HCT116 (cell line): ENCODE measurements at places on chromosomes 7 and 10. TPM values are rescaled to one million over a fixed set of nuclear protein-coding genes. Genes with fewer than 3 reads are reported as not detected.

The TBXAS1 gene
- 1.4 TPM for total RNA-seq

The FAM237B gene
- total RNA-seq = not detected

The MACROH2A2 gene
- total RNA-seq = 41.4 TPM

The CYP2C18 gene
- 0.17 TPM for total RNA-seq

The LEP gene
- total RNA-seq = not detected

The WNT2 gene
- total RNA-seq = 0.12 TPM

The BBIP1 gene
- total RNA-seq = 38.9 TPM

The GBX1 gene
- total RNA-seq = 0.86 TPM

The GIMAP1 gene
- 0.10 TPM for total RNA-seq

The GPR146 gene
- 2.4 TPM for total RNA-seq

The NKX1-2 gene
- 3.4 TPM for total RNA-seq

The GATA3 gene
- total RNA-seq = 2.7 TPM

DNA sequence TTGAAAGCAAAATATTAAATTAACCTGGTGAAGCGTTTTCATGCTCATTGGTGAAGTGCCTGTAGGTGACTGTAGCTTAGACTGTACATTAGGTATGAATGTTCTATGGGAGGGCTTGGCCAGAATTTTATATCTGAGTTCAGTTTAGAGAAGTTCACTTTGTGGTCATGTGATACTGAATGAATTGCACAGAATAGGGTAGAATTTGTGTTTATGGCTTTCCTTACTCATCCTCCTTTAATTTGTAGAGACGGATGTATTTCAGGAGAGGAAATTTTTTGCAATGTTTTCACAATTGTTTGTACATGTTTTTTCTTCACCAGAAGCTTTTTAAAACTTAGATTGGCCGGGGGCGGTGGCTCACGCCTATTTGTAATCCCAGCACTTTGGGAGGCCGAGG, 32.3 kb downstream of the REEP3 start:
- peak overlapping the region; percentile 84 for H3K27ac ChIP-seq
- H3K4me3 ChIP-seq = peak overlapping the region; percentile 34
- H3K4me1 ChIP-seq = peaks cover 62% of the 10 kb centered on the region
- H3K36me3 ChIP-seq = no peaks in the 10 kb centered on the region
- peak; percentile 23 for DNase-seq

GRCh38 chr7:30706908-30707307, 24.7 kb upstream of the CRHR2 start:
- H3K4me3 ChIP-seq = no peak overlapping the region
- no peaks in the 10 kb centered on the region for H3K4me1 ChIP-seq
- H3K36me3 ChIP-seq = no peaks in the 10 kb centered on the region
- H3K27me3 ChIP-seq = peaks cover under 1% of the 10 kb centered on the region; the same call in 1 of the 2 replicates

- no peaks in the 10 kb centered on the region for H3K36me3 ChIP-seq
- H3K27me3 ChIP-seq = no peaks in the 10 kb centered on the region
- H3K4me3 ChIP-seq = no peak overlapping the region
- H3K4me1 ChIP-seq = peaks cover 31% of the 10 kb centered on the region
- DNase-seq = no peak
- H3K27ac ChIP-seq = no peak overlapping the region
Measured at GRCh38 chr10:132443605-132443982, 46.6 kb downstream of the PWWP2B start.

DNA sequence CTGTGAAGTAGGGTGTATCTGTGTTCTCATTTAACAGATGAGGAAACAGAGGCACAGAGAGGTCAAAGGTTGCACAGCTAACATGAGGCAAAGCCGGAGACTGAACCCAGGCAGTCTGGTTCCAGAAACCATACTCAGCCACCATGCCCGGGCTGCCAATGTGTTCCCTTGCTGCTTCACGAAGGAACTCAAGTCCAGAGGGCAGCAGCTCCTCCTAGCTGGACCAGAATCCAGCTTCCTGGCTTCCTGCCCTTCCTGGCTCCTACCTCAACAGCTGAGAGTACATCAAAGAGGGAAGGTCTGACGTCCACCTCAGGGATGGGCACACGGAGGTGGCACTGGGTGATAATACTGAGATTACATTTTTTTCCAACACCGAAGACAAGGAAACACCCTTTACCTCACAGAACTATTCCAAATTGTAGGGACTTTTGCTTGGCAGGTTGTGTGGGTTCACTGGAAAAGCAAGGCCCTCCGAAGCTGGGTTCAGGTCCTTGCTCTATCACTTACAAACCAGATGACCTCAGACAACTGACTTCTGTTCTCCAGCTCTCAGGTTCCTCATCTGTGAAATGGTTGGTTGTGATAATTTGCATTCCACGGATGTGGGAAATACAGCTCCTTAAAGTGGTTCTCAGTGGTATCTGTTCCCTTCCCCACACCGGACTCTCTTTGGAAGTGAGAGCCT, 154.1 kb upstream of the ZMIZ1 start:
- no peaks in the 10 kb centered on the region for H3K27me3 ChIP-seq
- H3K27ac ChIP-seq = no peak overlapping the region
- DNase-seq = no peak

GRCh38 chr7:92042056-92042737, 92.1 kb downstream of the CYP51A1 start:
- H3K4me1 ChIP-seq = no peaks in the 10 kb centered on the region
- no peak for DNase-seq
- H3K36me3 ChIP-seq = no peaks in the 10 kb centered on the region; the same call in 1 of the 2 replicates
- H3K27ac ChIP-seq = no peak overlapping the region

- peaks cover 16% of the 10 kb centered on the region for H3K4me1 ChIP-seq
- no peaks in the 10 kb centered on the region for H3K27me3 ChIP-seq
- no peak overlapping the region for H3K27ac ChIP-seq
- no peak overlapping the region for H3K4me3 ChIP-seq
- DNase-seq = no peak
- H3K36me3 ChIP-seq = no peaks in the 10 kb centered on the region
Measured at GRCh38 chr10:69845574-69846292, 44.0 kb downstream of the COL13A1 start.

GRCh38 chr10:8588135-8588534, 533.6 kb downstream of the GATA3 start:
- no peaks in the 10 kb centered on the region for H3K4me1 ChIP-seq
- DNase-seq = no peak
- no peaks in the 10 kb centered on the region for H3K36me3 ChIP-seq
- H3K27ac ChIP-seq = no peak overlapping the region
- no peak overlapping the region for H3K4me3 ChIP-seq

DNA sequence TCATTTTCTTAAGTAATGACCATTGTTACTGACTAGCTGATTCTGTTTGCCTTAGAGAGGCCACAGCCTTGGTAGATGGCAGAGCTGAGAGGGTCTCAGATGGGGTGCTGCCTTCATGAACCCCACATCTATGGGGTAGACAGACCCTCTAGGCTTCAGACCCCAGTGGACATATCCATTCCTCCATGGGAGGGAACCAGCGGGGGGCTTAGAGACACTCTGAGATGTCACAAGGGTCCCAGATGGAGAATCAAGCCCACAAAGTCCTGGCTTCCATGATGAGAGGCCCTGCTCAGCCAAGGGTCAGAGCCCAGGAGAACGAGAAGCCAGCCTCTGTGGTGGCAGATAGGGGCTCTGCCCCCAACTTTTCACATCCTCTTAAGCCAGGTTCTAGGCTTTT, 408.6 kb downstream of the TCERG1L start:
- no peak for DNase-seq
- H3K27ac ChIP-seq = no peak overlapping the region
- no peaks in the 10 kb centered on the region for H3K36me3 ChIP-seq
- no peaks in the 10 kb centered on the region for H3K4me1 ChIP-seq

DNA sequence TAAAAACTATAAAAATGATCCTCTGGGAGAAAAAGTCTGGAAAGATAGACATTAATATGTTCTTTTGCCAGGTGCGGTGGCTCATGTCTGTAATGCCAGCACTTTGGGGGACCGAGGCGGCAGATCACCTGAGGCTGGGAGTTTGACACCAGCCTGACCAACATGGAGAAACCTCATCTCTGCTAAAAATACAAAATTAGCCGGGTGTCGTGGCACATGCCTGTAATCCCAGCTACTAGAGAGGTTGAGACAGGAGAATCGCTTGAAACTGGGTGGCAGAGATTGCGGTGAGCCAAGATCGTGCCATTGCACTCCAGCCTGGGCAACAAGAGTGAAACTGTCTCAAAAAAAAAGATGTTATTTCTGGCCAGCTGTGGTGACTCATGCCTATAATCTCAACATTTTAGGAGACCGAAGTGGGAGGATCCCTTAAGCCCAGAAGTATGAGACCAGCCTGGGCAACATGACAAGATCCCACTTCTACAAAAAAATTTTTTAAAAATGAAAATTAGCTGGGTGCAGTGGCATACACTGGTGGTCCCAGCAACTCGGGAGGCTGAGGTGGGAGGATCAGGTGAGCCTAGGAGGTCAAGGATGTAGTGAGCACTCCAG, 101.9 kb upstream of the LRRN3 start:
- no peaks in the 10 kb centered on the region for H3K4me1 ChIP-seq
- H3K4me3 ChIP-seq = no peak overlapping the region
- H3K27ac ChIP-seq = no peak overlapping the region
- H3K27me3 ChIP-seq = no peaks in the 10 kb centered on the region

DNA sequence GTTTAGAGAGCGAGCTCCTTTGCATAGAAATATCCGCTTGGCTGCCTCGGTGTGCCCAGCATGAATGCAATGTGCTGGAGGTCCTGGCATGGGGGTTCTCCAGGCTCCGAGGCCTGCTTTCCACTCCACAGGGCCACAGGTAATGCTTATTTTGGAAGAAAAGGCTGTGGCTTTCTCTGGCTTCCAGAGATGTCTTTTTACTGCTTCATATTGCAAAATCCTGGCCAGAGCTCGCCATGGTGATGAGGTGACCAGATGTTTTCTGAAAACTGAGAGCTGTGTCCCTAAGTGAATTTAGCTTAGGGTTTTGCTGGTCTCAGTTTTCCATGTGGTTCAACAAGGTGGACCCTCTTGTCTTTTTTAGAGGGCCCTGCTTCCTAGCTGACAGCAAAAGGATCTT, 65.2 kb downstream of the BMPER start:
- no peak overlapping the region for H3K27ac ChIP-seq
- H3K4me1 ChIP-seq = no peaks in the 10 kb centered on the region
- H3K4me3 ChIP-seq = no peak overlapping the region
- no peak for DNase-seq
- H3K36me3 ChIP-seq = no peaks in the 10 kb centered on the region

- H3K36me3 ChIP-seq = no peaks in the 10 kb centered on the region
- H3K27ac ChIP-seq = no peak overlapping the region
- no peaks in the 10 kb centered on the region for H3K27me3 ChIP-seq
- no peak for DNase-seq
Measured at GRCh38 chr7:27579565-27579964, 83.1 kb downstream of the HIBADH start.

- no peaks in the 10 kb centered on the region for H3K36me3 ChIP-seq
- no peak for DNase-seq
- no peak overlapping the region for H3K4me3 ChIP-seq
- H3K27me3 ChIP-seq = no peaks in the 10 kb centered on the region
- no peaks in the 10 kb centered on the region for H3K4me1 ChIP-seq
Measured at GRCh38 chr10:33052263-33052875, 94.3 kb upstream of the ITGB1 start.

- peaks cover 6% of the 10 kb centered on the region; the same call in 1 of the 2 replicates for H3K36me3 ChIP-seq
- no peak overlapping the region for H3K27ac ChIP-seq
- no peak overlapping the region for H3K4me3 ChIP-seq
Measured at GRCh38 chr7:141686670-141687069, 15.3 kb downstream of the DENND11 start.

GRCh38 chr10:17883621-17884020, 68.1 kb upstream of the SLC39A12 start:
- H3K27me3 ChIP-seq = no peaks in the 10 kb centered on the region
- no peaks in the 10 kb centered on the region for H3K36me3 ChIP-seq
- H3K27ac ChIP-seq = no peak overlapping the region
- no peak overlapping the region for H3K4me3 ChIP-seq
- DNase-seq = no peak

DNA sequence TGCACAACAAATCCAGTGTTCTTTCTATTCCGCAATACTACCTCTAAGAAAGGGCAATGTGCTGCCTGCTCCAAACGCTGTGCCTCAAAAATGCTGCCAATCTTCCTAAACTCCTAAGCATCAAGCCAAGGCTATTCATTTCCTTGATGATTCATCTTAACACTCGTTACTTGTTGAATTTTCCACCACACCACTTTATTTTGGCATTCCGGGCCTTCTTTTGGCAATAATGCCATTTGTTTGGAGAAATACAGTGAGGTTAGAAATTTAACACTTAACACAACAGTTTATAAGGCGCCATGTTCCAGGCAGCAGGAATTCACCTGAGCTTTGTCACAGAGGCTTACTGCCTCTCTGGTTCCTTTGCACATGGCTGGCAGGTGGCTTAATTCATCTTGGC, 82.6 kb upstream of the ABCB5 start:
- H3K36me3 ChIP-seq = no peaks in the 10 kb centered on the region
- no peaks in the 10 kb centered on the region for H3K27me3 ChIP-seq
- H3K4me1 ChIP-seq = no peaks in the 10 kb centered on the region
- no peak overlapping the region for H3K4me3 ChIP-seq
- H3K27ac ChIP-seq = no peak overlapping the region

DNA sequence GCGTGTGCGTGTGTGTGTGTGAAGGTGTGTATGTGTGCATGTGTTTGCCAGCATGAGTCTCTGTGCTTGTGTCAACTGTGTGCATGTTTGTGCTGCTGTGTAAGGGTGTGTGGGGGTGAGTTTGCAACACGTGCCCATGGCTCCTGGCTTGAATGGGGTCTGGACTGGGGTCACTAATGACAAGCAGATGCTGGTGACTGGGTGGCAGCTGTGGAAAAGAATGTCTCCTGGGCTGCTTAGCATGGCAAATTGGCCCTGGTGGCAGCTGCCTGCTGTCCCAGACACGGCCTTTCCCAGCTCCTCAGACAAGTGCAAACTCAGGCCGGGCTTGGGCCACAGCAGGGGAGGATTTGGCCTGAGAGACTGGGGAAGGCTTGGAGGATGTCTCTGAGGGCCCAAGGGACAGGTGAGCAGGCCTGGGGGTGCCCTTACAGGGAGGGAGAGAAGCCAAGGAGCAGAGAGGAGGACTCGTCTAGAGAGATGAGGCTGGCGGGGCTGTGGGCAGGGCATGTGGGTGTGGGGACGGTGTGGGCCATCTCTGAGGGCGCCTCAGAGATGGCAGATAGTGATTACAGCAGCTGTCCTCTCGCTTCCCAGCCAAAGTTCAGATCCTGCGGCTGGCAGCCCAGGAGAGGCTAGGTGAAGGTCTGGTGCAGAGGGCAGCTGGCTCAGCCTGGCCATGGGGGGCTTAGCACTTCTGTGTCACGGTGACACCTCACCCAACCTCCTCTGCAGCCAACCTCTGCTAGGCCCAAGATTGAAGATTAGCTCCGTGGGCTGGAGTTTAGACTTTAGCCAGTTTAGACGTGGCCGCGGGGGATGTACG, 1.5 kb downstream of the AQP1 start:
- H3K27me3 ChIP-seq = no peaks in the 10 kb centered on the region
- H3K36me3 ChIP-seq = no peaks in the 10 kb centered on the region
- H3K4me1 ChIP-seq = peaks cover 21% of the 10 kb centered on the region
- DNase-seq = no peak
- no peak overlapping the region for H3K4me3 ChIP-seq
- no peak overlapping the region for H3K27ac ChIP-seq

- DNase-seq = peak; percentile 23
- H3K27ac ChIP-seq = no peak overlapping the region
- no peaks in the 10 kb centered on the region for H3K27me3 ChIP-seq
- H3K4me3 ChIP-seq = no peak overlapping the region
- H3K36me3 ChIP-seq = no peaks in the 10 kb centered on the region
- no peaks in the 10 kb centered on the region for H3K4me1 ChIP-seq
Measured at GRCh38 chr7:153190452-153190851, 430.9 kb downstream of the ACTR3B start.

GRCh38 chr7:132783824-132784223, 207.6 kb upstream of the PLXNA4 start:
- H3K4me3 ChIP-seq = no peak overlapping the region
- H3K27me3 ChIP-seq = no peaks in the 10 kb centered on the region
- no peaks in the 10 kb centered on the region for H3K36me3 ChIP-seq
- H3K4me1 ChIP-seq = peaks cover 20% of the 10 kb centered on the region
- H3K27ac ChIP-seq = peak overlapping the region; percentile 41; the same call in 1 of the 2 replicates

- H3K27ac ChIP-seq = no peak overlapping the region
- H3K4me1 ChIP-seq = no peaks in the 10 kb centered on the region
- no peak overlapping the region for H3K4me3 ChIP-seq
Measured at GRCh38 chr10:24989867-24990266, 26.1 kb downstream of the ENKUR start.
